Activated B cell treated with CpG ODN at 0.5 μM for 24 hours (primary cell): ENCODE measurements at places on chromosomes 3 and 15.

- no peak overlapping the region for H3K27ac ChIP-seq
- H3K4me3 ChIP-seq = no peak overlapping the region
- H3K4me1 ChIP-seq = no peaks in the 10 kb centered on the region
- H3K36me3 ChIP-seq = peaks cover 2% of the 10 kb centered on the region
- H3K27me3 ChIP-seq = peaks cover 11% of the 10 kb centered on the region
These were observed 63.8 kb downstream of the CPN2 start for GRCh38 chr3:194287374-194287773.

DNA sequence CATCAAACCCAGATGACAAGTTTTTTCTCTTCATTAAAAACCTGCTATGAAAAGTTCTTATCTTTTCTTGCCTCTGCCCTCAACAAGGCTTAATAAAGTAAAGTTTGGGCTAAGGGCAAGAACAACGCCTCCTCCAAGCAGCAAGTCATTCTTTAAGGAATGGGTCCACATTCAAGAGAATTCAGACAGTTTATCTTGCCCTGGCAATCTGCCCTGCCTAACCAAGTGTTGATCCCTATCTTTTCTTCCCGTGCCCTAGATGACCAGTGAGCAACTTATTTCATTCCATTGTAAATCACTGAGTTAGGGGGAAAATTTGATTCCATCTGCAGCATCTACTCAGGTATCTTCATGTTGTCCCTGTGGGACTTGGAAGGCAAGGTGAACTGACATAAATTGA, 370.3 kb upstream of the DPPA4 start:
- H3K4me3 ChIP-seq = no peak overlapping the region
- no peaks in the 10 kb centered on the region for H3K27me3 ChIP-seq
- no peak for DNase-seq

DNA sequence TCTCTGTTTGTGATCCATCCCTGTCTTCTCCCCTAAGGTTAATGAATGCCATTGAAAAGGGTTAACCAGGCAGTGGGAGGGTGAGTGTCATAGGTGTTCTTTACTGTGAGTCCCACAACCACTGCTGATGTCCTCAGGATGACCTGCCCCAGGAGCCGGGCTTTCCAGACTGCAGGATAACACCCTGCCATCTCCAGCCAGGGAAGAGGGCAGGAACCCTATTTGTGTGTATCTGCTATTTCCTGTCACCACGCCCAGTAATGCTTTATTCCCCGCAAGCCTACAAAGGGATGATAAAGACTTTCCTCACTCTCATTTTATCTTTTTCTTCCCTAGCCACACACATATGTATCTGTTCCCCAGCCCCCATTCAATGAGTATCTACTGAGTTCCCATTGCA, 15.6 kb upstream of the CTXND1 start:
- no peak overlapping the region for H3K4me3 ChIP-seq
- no peak for DNase-seq
- H3K4me1 ChIP-seq = no peaks in the 10 kb centered on the region
- peaks cover 32% of the 10 kb centered on the region for H3K27me3 ChIP-seq

DNA sequence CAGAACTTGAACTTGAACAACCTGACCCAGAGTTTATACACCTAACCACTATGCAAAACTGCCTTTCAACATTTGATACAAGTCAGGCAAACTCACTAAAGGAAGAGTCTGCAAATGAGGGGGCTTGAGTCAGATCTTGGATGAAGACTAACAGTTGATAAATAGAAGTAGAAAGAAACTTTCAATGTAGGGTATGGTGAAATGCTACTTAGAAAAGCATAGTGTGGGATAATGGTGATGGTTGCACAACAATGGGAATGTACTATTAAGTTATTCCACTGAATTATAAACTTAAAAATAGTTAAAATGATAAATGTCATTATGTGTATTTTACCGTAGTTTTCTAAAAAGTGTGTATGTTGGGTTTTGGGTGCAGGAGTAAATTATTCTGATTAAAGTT, 19.7 kb upstream of the ZNF280D start:
- no peaks in the 10 kb centered on the region for H3K27me3 ChIP-seq
- H3K4me1 ChIP-seq = peaks cover 2% of the 10 kb centered on the region
- no peak overlapping the region for H3K4me3 ChIP-seq
- no peak overlapping the region for H3K27ac ChIP-seq

GRCh38 chr15:39543651-39544050, 37.2 kb upstream of the THBS1 start:
- no peaks in the 10 kb centered on the region for H3K4me1 ChIP-seq
- H3K27me3 ChIP-seq = no peaks in the 10 kb centered on the region
- H3K4me3 ChIP-seq = no peak overlapping the region
- no peak for DNase-seq

DNA sequence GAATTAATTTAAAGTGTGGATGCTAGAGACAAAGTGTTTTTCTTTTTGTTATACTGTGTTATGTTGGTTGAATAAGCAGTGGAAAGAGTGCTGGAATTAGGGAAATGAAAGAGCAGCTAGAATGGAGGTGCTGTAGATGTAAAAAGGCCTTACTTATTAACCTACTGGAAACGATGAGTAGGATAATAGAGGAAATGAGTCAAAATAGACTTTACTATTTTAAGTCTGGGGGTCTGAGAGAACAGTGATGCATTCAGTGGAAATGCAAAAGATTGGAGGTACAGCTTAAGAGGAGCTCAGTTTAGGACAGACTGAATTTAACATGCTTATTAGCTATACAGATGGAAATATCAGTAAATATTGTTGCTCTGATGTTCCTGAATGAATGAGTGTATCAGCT, 674.0 kb downstream of the OTOL1 start:
- no peak overlapping the region for H3K4me3 ChIP-seq
- no peak overlapping the region for H3K27ac ChIP-seq
- H3K27me3 ChIP-seq = no peaks in the 10 kb centered on the region
- no peaks in the 10 kb centered on the region for H3K36me3 ChIP-seq
- no peaks in the 10 kb centered on the region for H3K4me1 ChIP-seq

GRCh38 chr3:52245322-52246263, at the start of gene PPM1M:
TSS of gene PPM1M (plus strand) at chr3:52245759. CDS start at chr3:52245825, 66 bp downstream.
- peaks cover 61% of the 10 kb centered on the region for H3K4me1 ChIP-seq
- no peaks in the 10 kb centered on the region for H3K27me3 ChIP-seq
- DNase-seq = peak; percentile 61
- peak within 1 kb of the TSS; percentile 95 for H3K27ac ChIP-seq
- H3K36me3 ChIP-seq = peaks cover 27% of the 10 kb centered on the region

- peak overlapping the region; percentile 9 for H3K27ac ChIP-seq
- peaks cover 3% of the 10 kb centered on the region for H3K36me3 ChIP-seq
- no peak overlapping the region for H3K4me3 ChIP-seq
These were observed 84.2 kb downstream of the FOXP1 start for GRCh38 chr3:71499227-71499876.

DNA sequence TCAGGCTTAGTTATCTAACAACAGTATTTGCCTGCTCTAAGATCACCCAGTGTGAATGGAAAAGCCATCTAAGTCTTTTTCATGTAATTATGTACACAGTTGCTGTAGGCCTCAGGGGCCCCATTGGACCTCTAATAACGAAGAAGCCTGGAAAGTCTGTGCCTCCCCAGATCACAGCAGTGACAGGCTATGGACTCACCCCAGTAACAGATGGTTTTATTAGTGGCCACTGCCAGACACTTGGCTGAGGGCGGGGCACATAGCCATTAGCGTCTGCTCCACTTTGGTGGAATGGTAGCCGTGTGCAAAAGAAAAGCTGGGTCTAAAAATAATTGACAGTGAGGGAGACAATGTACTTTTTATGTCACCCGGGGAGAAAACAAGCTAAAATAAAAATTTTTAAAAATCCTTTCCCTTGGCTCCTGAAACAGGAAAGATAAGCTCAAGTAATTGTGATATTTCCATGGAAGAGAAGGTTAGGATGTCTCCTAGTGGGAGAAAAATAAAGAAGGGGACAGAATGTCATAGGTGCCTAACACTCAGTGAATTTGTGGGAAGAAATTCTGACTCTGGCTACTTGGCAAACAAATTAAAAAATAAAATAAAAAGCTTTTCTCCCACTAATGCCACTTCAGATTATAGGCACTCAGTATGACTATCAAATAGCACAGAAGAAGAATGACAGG, 44.3 kb upstream of the ZNF385D start:
- H3K4me1 ChIP-seq = no peaks in the 10 kb centered on the region
- no peak overlapping the region for H3K4me3 ChIP-seq
- H3K27me3 ChIP-seq = no peaks in the 10 kb centered on the region
- no peak for DNase-seq

GRCh38 chr3:34364335-34364734, 565.9 kb downstream of the PDCD6IP start:
- H3K27ac ChIP-seq = no peak overlapping the region
- H3K27me3 ChIP-seq = no peaks in the 10 kb centered on the region
- peaks cover 10% of the 10 kb centered on the region for H3K4me1 ChIP-seq
- H3K36me3 ChIP-seq = no peaks in the 10 kb centered on the region
- DNase-seq = no peak

DNA sequence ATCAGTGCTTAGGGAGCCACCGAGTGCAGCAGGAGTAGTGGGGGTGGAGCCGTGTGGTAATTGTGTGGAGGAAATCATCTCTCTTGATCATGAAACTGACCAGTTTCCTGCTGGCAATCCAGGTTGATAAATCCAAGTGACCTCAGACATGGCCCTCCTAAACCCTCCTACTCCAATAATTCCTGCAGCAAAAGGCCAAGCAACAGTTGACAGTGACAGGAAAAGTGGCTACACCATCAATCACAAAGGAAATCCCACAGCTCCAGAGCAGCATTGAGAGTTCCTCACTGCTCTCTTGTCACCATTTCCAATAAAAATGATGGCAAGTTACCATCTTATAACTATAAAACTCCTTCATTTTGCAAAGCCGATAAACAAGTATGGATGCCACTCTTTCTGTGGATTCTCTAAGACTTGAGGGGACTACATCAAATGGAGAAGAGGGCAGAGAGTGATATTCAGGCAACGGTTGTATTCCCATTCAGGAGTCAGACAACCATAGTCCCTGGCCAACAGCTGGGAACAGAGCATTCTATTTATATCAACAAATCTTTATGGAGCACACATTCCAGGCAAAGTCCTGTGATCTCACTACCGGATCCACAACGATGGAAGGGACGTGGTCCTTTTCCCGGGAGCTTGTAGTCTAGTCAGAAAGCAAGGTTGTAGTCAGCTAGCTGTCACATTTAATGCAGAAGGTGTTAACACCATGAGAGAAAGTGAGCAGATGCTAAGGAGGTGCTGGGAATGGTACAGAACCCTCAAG, 312.5 kb upstream of the CTNNB1 start:
- no peaks in the 10 kb centered on the region for H3K27me3 ChIP-seq
- H3K27ac ChIP-seq = no peak overlapping the region
- H3K4me3 ChIP-seq = no peak overlapping the region
- no peaks in the 10 kb centered on the region for H3K36me3 ChIP-seq

DNA sequence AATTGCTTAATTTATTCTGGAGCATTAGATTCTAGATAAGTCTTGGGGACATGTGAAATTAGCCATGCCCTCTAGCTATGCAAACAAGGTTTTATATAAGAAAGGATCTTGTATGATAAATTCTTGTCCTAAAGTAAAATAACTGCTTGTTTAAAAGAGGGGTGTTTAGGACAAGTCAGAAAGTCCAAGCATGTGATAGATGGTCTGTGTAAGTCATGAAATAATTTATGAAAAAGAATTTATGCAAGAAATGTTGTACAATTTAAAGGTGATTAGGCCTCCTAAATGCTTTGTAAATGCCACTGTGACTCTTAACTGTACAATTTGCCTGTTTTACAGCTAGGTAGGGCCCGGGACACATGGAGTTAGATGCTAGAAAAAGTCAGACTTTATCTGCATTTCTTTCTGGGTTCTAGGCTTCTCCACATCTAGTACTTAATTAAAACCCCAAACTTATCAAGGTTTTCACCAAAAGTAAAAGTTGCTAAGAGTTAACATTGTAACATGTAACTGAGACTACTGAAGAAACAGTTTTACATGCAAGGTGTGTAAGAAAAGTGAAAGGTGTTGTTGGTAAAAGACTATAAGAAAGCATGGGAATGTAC, 13.2 kb downstream of the LINS1 start:
- DNase-seq = no peak
- no peak overlapping the region for H3K27ac ChIP-seq
- H3K27me3 ChIP-seq = no peaks in the 10 kb centered on the region
- H3K36me3 ChIP-seq = peaks cover 25% of the 10 kb centered on the region

DNA sequence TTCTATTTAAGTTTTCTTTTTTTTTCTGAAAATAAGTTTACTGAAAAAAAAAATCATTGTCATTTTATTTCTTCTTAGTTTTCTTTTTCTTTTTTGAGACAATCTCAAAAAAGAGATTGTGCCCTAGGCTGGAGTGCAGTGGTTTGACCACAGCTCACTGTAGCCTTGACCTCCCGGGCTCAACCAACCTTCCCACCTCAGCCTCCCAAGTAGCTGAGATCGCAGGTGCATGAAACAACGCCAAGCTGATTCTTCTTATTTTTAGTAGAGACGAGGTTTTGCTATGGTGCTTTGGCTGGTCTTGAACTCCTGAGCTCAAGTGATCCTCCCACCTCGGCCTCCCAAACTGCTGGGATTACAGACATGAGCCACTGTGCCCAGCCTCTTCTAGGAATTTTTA, 65.7 kb upstream of the OSTN start:
- H3K27me3 ChIP-seq = peaks cover 3% of the 10 kb centered on the region
- DNase-seq = no peak
- H3K4me3 ChIP-seq = no peak overlapping the region
- no peaks in the 10 kb centered on the region for H3K36me3 ChIP-seq
- H3K27ac ChIP-seq = no peak overlapping the region
- peaks cover 18% of the 10 kb centered on the region for H3K4me1 ChIP-seq

- no peak for DNase-seq
- H3K27ac ChIP-seq = no peak overlapping the region
- no peak overlapping the region for H3K4me3 ChIP-seq
These were observed 3.0 kb downstream of the PLSCR4 start for GRCh38 chr3:146247911-146248310.

- no peak for DNase-seq
- no peaks in the 10 kb centered on the region for H3K36me3 ChIP-seq
- H3K4me1 ChIP-seq = peaks cover 3% of the 10 kb centered on the region
These were observed 546.2 kb downstream of the FGF12 start for GRCh38 chr3:192181151-192181550.

GRCh38 chr15:94411285-94411684, 179.9 kb downstream of the MCTP2 start:
- no peak for DNase-seq
- H3K4me1 ChIP-seq = peaks cover 9% of the 10 kb centered on the region

GRCh38 chr3:154684021-154684420, 254.0 kb upstream of the GPR149 start:
- no peak overlapping the region for H3K4me3 ChIP-seq
- no peaks in the 10 kb centered on the region for H3K36me3 ChIP-seq
- H3K4me1 ChIP-seq = no peaks in the 10 kb centered on the region
- no peaks in the 10 kb centered on the region for H3K27me3 ChIP-seq
- no peak for DNase-seq

- peak overlapping the region; percentile 100 for H3K27ac ChIP-seq
- peaks cover 33% of the 10 kb centered on the region for H3K4me1 ChIP-seq
These were observed 938 bp downstream of the DZIP3 start for GRCh38 chr3:108590460-108590859.

DNA sequence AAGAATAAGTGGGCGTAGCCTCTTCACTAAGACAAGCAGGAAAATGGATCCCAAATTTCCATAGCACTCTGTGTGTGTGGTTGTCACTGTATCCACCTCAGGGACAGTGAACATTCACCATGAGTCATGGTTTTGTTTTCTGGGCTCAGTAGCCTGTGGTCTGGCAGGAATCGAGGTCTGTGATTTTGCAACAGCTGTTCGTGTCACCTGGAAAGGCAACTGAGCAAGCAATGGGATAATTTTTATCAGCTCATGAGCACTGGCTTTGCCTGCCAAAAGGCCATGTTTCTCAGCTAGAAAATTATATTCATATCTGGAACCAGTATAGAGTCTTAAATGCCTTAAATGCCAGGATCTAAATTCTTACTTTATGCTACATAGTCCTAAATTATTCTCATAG, 60.9 kb downstream of the STRIT1 start:
- no peaks in the 10 kb centered on the region for H3K4me1 ChIP-seq
- no peaks in the 10 kb centered on the region for H3K36me3 ChIP-seq
- no peak overlapping the region for H3K27ac ChIP-seq
- no peak for DNase-seq
